ENCODE measurements at places on chromosomes 1 and 21. TPM values are rescaled to one million over a fixed set of nuclear protein-coding genes. Genes with fewer than 3 reads are reported as not detected.
A peak's percentile ranks its signal among the peaks of the same experiment; 100 is the strongest.

- H3K36me3 ChIP-seq: no peaks in the 10 kb centered on the region
- H3K27me3 ChIP-seq: no peaks in the 10 kb centered on the region
- no peak overlapping the region for H3K4me3 ChIP-seq
- DNase-seq: no peak
- no peaks in the 10 kb centered on the region for H3K4me1 ChIP-seq
- no peak overlapping the region for H3K27ac ChIP-seq
Observed at GRCh38 chr1:186518822-186519381, 58.0 kb upstream of the PDC start.

DNA sequence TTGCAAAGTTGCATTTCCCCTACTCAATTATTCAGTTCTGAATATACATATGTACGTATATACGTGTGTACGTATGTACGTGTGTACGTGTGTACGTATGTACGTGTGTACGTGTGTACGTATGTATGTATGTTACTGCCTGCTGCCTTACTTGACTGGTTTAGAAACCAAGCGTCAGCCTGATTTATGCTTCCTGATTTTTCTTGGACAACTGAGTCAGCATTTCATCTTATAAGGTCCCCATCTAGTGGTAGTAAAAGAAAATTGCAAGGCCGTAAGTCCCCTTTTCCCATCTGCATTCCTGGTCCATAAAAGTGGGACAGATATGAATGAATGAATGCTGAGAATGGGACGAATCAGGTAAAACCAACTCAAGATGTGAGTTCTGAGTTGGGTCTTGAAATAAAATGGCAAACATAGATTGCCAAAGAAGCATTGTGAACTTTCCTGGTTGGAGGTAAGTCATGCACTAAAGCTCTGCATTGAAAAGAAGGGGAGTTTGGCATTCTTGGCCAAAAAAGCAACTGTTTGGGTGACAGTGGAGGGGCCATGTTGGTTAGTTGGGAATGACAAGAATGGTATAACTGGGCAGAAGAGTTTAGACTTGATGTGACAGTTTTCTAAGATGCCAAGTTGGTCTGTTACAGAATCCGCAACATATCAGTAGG, 76.4 kb upstream of the DNAH14 start:
- H3K27me3 ChIP-seq: peaks cover 4% of the 10 kb centered on the region
- H3K36me3 ChIP-seq: no peaks in the 10 kb centered on the region
- no peak overlapping the region for H3K4me3 ChIP-seq
- no peak overlapping the region for H3K27ac ChIP-seq
- H3K4me1 ChIP-seq: no peaks in the 10 kb centered on the region

DNA sequence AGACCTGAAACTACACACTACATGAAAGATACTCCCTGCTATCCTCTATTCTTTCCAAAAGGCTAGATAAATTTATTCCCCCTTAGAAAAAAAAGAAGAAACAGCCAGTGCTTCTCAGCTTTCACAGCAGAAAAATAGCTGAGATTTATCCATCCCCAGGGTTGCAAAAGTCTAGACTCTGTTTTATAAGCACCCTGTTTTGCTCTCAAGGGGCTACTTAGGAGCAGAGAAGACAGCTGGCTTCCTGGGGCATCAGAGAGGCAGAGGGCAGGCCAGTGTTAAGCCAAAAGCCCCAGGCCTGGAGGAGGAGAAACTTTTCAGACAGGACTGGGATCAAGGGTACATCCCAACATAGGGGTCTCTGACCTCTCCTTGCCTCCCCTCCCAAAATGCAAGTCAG, 3.9 kb downstream of the LAMB3 start:
- H3K4me1 ChIP-seq: peaks cover 34% of the 10 kb centered on the region
- H3K27me3 ChIP-seq: no peaks in the 10 kb centered on the region
- no peaks in the 10 kb centered on the region for H3K36me3 ChIP-seq
- H3K4me3 ChIP-seq: no peak overlapping the region
- H3K27ac ChIP-seq: no peak overlapping the region

Gene MYOM3
- total RNA-seq: not detected

DNA sequence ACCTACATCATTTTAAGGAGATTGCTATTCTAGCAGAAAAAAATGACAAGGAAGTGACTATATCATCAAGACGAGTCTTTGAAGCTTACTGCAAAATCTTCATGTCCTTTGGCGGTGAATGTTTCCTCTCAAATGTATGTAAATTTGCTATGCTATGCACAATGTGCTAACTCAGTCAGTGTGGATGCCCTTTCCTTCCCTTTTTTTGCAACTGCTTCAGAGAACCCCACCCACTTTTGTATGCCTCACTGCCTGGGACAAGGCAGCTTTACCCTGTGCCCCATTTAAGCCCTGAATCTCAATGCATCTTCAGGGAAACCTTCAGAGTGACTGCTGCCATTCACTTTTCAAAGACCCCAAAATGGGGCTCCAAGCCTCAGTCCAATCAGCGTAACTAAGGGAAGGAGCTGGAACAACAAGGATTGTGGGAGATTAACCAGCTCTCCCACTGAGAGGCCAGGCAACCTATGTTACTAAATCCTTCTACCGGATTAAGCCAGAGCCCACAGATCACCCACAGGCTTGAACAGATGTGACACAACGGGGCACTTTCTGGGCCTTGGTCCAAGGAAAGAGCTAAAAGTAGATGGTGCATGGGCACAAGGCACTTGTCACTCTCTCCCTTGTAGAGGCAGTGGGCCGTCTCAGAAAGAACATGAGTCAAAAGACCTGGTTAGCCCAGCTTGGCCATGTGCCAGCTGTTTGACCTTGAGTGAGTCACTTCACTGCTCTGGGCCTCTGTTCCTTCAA, 154.4 kb downstream of the PLPP3 start:
- DNase-seq: no peak
- H3K27ac ChIP-seq: no peak overlapping the region
- H3K4me3 ChIP-seq: no peak overlapping the region
- H3K27me3 ChIP-seq: no peaks in the 10 kb centered on the region

GRCh38 chr1:168504064-168504837, 39.5 kb downstream of the XCL2 start:
- H3K27me3 ChIP-seq: no peaks in the 10 kb centered on the region
- no peak overlapping the region for H3K4me3 ChIP-seq
- peak; percentile 41 for DNase-seq

- DNase-seq: peak; percentile 2
- no peak overlapping the region for H3K27ac ChIP-seq
- H3K4me1 ChIP-seq: no peaks in the 10 kb centered on the region
- H3K4me3 ChIP-seq: no peak overlapping the region
- peaks cover 6% of the 10 kb centered on the region for H3K27me3 ChIP-seq
- H3K36me3 ChIP-seq: no peaks in the 10 kb centered on the region
Observed at GRCh38 chr1:31570228-31570627, 6.1 kb upstream of the TINAGL1 start.

Gene SH2D1B
- total RNA-seq: not detected

Gene FCGR2B
- total RNA-seq: not detected

DNA sequence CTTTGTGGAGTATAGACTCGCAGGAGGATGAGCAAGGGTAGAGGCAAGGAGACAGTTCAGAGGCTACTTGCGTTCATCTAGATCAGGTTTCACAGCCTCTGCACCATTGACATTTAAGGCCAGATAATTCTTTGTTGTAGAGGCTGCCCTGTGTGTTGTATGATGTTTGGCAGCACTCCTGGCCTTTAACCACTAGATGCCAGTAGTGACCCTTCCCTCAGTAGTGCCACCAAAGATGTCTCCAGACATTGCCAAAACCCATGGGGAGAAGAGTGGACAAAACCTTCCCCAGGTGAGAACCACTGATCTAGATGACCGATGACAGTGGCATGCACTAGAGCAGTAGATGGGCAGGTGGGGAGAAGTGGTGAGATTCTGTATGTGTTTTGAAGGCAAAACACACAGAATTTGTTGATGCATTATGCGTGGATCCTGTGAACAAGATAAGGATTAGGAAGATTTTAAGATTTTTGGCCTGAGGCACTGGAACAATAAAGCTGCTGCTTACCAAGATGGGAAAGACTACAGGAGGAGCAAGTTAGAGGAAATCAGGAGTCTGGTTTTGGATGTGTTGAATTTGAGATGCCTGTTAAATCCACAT, 9.9 kb upstream of the COG2 start:
- no peak overlapping the region for H3K27ac ChIP-seq
- no peak overlapping the region for H3K4me3 ChIP-seq
- H3K4me1 ChIP-seq: no peaks in the 10 kb centered on the region
- peaks cover 12% of the 10 kb centered on the region for H3K27me3 ChIP-seq
- no peaks in the 10 kb centered on the region for H3K36me3 ChIP-seq

DNA sequence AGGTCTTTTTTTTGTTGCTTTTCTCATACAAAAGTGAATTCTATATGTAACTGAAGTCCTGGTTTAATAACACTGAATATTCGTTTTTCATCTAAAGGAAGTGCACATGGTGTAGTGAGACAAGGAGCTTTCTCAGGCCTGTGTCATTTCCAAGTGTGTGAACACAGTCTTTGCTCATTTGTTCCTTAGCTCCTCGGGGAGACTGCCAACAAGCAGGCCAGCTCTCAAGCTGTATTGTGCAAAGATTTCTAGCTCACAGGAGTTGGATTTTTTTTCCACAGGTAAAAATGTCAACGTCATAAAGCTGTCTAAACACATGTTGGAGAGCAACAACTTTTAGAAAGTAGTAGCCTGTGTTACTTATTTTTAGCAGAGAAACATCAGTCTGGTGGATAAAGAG, 87.8 kb upstream of the S1PR1 start:
- peaks cover 28% of the 10 kb centered on the region for H3K4me1 ChIP-seq
- DNase-seq: no peak
- H3K27me3 ChIP-seq: no peaks in the 10 kb centered on the region
- no peak overlapping the region for H3K4me3 ChIP-seq
- no peak overlapping the region for H3K27ac ChIP-seq

DNA sequence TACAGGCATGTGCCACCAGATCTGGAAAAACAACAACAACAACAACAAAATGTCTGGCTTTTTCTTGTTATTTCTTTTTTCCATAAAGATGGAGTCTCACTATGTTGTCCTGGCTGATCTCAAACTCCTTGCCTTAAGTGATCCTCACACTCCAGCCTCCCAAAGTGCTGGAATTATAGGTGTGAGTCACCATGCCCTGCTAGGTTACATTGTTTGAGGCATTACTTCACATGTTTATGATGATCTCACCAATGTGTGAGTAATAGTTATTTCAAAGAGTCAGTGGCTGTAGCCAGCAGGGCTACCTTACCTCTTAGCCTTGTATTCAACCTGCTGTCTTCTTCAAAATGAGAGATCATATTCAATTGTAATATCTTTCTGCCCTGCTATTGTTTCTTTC, 445.7 kb downstream of the AMY1C start:
- H3K4me1 ChIP-seq: no peaks in the 10 kb centered on the region
- H3K27ac ChIP-seq: no peak overlapping the region
- DNase-seq: no peak
- no peaks in the 10 kb centered on the region for H3K27me3 ChIP-seq

DNA sequence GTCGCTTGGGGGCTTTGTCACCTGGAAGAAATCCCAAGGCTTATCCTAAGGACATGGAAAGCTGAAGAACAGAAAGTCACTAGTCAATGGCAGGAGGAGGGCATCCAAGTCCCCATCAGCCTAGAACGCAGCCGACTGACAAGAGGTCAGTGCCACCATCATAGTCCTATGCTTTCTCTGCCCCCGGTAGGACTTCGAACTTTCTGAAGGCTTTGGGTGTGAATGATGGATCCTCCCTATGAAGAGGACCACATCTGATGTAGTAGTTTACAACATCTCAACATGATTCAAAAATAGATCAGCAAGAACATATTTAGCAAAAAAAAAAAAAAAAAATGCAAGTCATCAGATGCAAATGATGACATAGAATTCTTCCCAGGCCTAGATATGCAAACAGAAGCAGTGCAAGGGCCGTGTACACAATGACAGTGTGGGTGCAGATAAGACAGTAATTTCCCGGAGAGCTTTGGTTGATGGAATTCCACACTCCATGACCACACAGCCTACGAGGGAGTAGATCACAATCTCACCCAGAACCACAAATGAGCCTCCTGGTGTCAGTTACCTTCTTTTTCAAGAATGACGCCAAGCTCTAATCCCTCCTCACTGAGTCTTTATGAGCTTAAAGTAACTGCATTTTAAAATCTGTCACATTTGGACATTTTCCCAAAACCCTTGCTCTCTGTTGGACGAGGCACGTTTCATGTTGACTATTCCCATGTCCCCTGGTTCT, 88.2 kb downstream of the PSMG1 start:
- H3K4me1 ChIP-seq: no peaks in the 10 kb centered on the region
- DNase-seq: no peak
- H3K36me3 ChIP-seq: no peaks in the 10 kb centered on the region
- no peak overlapping the region for H3K4me3 ChIP-seq

DNA sequence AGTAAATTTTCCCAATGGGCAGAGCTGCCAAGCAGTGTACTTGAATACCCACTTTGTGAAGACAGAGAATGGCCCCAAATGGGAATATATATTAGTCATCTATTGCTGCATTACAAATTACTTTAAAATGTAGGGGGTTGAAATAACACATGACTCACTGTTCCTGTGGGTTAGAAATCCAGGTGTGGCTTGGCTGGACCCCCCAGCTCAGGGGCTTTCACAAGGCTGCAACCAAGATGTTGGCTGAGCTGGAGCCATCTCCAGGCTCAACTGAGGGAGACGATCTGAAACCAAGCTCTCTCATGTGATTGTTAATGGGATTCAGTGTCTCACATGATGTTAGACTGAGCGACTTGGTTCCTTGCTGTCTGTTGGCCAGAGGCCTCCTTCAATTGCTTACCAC, 33.4 kb upstream of the ARHGAP29 start:
- no peak for DNase-seq
- H3K27ac ChIP-seq: no peak overlapping the region
- H3K4me1 ChIP-seq: no peaks in the 10 kb centered on the region
- H3K27me3 ChIP-seq: peaks cover 18% of the 10 kb centered on the region
- no peaks in the 10 kb centered on the region for H3K36me3 ChIP-seq

Gene LHX4
- total RNA-seq: not detected

Gene RORC
- total RNA-seq: 7.5 TPM

- H3K27ac ChIP-seq: no peak overlapping the region
- DNase-seq: no peak
- H3K4me3 ChIP-seq: no peak overlapping the region
Observed at GRCh38 chr1:82920418-82921248, 1078.3 kb downstream of the TTLL7 start.

DNA sequence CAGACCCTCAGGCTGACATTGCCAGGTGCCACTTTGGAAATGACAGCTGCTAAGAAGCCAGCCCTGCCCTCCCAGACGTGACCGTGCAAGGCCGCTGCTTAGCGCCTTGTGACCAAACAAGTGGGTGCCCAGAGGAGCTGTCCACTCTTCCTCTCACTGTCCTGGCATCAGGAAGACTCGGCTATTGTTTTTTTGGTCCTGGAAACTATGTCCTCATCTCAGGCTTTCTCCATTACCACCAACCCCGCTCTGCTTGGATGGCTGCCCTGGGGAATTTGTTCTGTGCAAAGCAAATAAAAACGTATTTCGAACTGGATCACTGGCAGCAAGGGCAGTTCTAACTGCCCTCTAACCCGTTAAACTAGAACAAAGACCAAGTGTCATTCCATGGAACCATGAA, 13.7 kb upstream of the TENT5C start:
- DNase-seq: no peak
- no peaks in the 10 kb centered on the region for H3K4me1 ChIP-seq
- no peak overlapping the region for H3K27ac ChIP-seq
- no peak overlapping the region for H3K4me3 ChIP-seq
- no peaks in the 10 kb centered on the region for H3K36me3 ChIP-seq

Gene FMO1
- not detected for total RNA-seq

Data from activated CD4-positive, alpha-beta T cell treated with anti-CD3 and anti-CD28 coated beads, Interleukin-2, amount 10 ng/mL, durations not matched to agents 7 days and 5 days (primary cell).